Right atrium auricular region (tissue), 2 donors: ENCODE measurements at places on chromosomes 5 and 9. TPM values are rescaled to one million over a fixed set of nuclear protein-coding genes. Genes with fewer than 3 reads are reported as not detected.
A peak's percentile ranks its signal among the peaks of the same experiment; 100 is the strongest.

TSPAN17 gene
- total RNA-seq: 20.4 TPM

TCF7 gene
- 1.3 TPM for total RNA-seq

GKAP1 gene
- 12.5 TPM for total RNA-seq

DOK3 gene
- total RNA-seq: 2.6 TPM

BAAT gene
- total RNA-seq: not detected

SARDH gene
- 0.94 TPM for total RNA-seq

PPIP5K2 gene
- 37.5 TPM for total RNA-seq

SLCO4C1 gene
- total RNA-seq: 0.08 TPM

GRM6 gene
- not detected for total RNA-seq

MEGF10 gene
- 0.71 TPM for total RNA-seq

LCN10 gene
- total RNA-seq: 8.8 TPM

NEURL1B gene
- total RNA-seq: 17.9 TPM

FOXD4L4 gene
- not detected for total RNA-seq

FAM78A gene
- 55.3 TPM for total RNA-seq

GRCh38 chr9:121962421-121962820 lies 130.7 kb downstream of the TTLL11 start:
- no peak overlapping the region for H3K27ac ChIP-seq
- DNase-seq: no peak
- no peaks in the 10 kb centered on the region for H3K4me1 ChIP-seq
- H3K36me3 ChIP-seq: no peaks in the 10 kb centered on the region
- no peak overlapping the region for H3K4me3 ChIP-seq

GRCh38 chr5:171676286-171676944 lies 109.2 kb upstream of the SMIM23 start:
- H3K36me3 ChIP-seq: no peaks in the 10 kb centered on the region
- H3K27ac ChIP-seq: no peak overlapping the region
- no peaks in the 10 kb centered on the region for H3K4me1 ChIP-seq
- no peaks in the 10 kb centered on the region for H3K27me3 ChIP-seq

- no peak overlapping the region for H3K27ac ChIP-seq
- no peaks in the 10 kb centered on the region for H3K27me3 ChIP-seq
- no peaks in the 10 kb centered on the region for H3K36me3 ChIP-seq
Observed at GRCh38 chr5:1770443-1770802, 29.2 kb downstream of the MRPL36 start.

DNA sequence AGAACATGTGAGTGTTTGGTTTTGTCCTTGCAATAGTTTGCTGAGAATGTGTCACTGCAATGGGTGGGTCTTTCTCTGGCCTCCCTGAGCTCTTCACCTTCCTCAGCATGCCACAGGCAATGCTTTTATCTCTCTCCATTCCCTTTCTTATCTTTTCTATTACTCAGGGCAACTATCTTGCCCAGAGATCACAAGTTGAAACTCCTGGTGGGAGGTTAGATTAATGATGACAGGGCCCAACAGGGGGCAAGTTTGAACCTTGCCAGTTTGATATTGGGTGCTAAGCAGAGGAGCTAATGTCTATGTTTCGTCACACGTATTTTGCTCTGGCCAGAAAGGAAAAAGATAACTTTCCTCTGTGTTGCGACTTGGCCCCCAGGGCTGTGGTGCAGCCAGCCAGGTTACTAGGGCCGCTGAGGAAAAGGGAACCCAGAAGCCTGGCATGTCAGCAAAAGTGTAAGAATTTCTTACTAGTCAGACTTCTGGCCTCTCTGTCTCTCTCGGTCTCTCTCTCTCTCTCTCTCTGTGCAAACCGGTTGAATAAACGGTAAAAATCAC lies 299.3 kb upstream of the POU5F2 start:
- no peak overlapping the region for H3K4me3 ChIP-seq
- H3K27me3 ChIP-seq: no peaks in the 10 kb centered on the region
- no peak overlapping the region for H3K27ac ChIP-seq
- no peaks in the 10 kb centered on the region for H3K4me1 ChIP-seq
- no peaks in the 10 kb centered on the region for H3K36me3 ChIP-seq
- DNase-seq: no peak

DNA sequence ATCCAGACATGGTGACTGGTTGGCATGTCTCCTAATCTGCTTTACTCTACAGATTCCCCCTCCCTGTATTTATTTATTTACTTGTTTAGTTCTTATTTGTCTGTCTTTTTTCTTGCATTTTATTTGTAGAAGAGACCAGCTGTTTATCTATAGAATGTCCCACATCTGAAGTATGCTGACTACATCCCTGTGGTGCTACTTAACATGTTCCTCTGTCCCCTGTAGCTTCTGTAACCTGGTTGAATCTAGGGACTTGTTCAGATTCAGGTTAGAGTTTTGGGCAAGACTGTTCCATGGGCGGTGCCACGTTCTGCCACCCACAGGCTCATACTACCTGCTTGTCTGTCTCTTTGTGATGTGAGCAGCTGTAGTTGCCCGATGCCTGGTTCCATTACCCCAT lies 23.5 kb downstream of the DUSP1 start:
- DNase-seq: no peak
- no peaks in the 10 kb centered on the region for H3K36me3 ChIP-seq
- H3K27ac ChIP-seq: peak overlapping the region; percentile 89
- H3K4me1 ChIP-seq: peaks cover 74% of the 10 kb centered on the region

- no peak overlapping the region for H3K4me3 ChIP-seq
- no peaks in the 10 kb centered on the region for H3K36me3 ChIP-seq
- H3K4me1 ChIP-seq: no peaks in the 10 kb centered on the region
- no peak overlapping the region for H3K27ac ChIP-seq
- H3K27me3 ChIP-seq: no peaks in the 10 kb centered on the region
Observed at GRCh38 chr9:107833295-107833694, 343.7 kb upstream of the KLF4 start.

- H3K36me3 ChIP-seq: no peaks in the 10 kb centered on the region
- H3K27me3 ChIP-seq: no peaks in the 10 kb centered on the region
- no peak for DNase-seq
- H3K27ac ChIP-seq: no peak overlapping the region
Observed at GRCh38 chr5:174446446-174446845, 277.9 kb upstream of the MSX2 start.

DNA sequence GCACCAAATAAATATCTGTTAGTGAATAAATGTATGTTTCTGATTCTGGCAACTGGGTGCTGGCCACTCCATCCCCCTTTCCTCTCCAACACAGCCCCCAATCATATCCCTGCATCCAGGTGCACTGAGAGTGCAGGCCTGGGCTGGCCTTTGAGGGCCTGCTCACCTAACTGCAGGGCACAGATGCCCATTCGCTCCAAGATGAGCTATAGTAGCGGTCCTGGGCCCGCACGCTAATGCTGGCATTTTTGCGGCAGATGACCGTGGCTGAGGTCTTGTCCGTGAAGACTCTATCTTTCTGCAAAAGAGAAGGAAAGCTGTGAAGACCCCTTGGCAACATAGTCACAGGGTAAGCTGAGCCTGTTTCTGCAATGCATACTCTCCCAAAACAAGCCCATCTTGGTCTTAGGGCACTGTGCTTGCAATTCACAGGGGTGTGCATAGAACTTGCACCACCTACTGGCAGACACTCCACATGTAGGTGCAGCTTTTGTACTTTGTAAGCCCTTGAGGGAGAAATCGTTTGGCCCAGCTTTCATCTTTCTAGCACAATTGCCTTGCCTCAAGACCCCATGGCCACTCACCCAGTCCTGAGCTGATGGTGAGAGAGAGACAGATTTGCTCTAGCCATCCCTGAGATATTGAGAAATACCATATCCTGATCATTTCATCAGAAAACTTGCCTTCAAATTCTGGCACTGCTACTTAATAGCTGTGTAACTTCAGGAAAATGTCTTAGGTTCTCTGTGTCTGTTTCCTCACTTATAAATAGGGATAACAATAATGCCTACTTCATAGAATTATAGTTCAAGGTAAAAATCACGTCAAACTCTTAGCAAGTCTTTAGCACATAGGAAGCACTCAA lies 13.5 kb downstream of the IL12B start:
- no peaks in the 10 kb centered on the region for H3K4me1 ChIP-seq
- H3K27me3 ChIP-seq: no peaks in the 10 kb centered on the region
- no peak for DNase-seq
- H3K4me3 ChIP-seq: no peak overlapping the region
- H3K27ac ChIP-seq: no peak overlapping the region

DNA sequence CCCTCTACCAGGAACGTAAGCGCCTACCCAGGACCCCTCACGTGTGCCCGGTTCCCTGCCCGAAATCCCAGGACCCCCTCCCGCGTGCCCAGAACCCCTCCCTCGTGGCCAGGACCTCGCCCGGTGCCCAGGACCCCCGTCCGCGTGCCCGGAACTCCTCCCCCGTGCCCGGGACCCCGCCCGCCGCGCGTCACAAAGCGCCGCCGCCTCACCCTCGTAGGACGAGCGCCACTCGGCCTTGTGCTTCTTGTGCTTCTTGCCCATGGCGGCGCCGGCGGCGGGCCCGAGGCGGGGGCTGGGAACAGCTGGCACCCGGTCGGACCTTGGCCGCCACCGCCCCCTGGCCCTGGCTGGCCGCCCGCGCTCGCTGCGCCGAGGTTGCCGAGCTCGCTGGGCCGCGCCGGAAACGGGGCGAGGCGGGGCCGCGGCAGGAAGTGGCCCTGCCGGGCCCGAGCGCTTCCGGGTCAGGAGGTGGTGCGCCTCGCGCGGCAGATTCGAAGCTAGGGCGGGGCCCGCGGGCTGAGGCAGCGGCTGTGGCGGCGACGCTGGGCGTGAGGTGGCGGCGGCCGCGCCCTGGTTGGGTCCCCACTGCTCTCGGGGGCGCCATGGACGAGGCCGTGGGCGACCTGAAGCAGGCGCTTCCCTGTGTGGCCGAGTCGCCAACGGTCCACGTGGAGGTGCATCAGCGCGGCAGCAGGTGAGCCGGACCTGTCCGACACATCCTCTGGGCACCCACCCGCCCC lies at the start of the genes BRD9 and TRIP13:
Gene BRD9, minus strand, starts transcription at position 408 of the 743 bp plus-strand sequence. Its CDS starts 144 bp downstream, at position 264.
Gene TRIP13, plus strand, starts transcription at position 491 of the 743 bp plus-strand sequence. Its CDS starts 115 bp downstream, at position 606.
- H3K4me3 ChIP-seq: peak within 1 kb of the TSS; percentile 90
- peaks cover 23% of the 10 kb centered on the region for H3K4me1 ChIP-seq
- H3K36me3 ChIP-seq: peaks cover 29% of the 10 kb centered on the region
- no peaks in the 10 kb centered on the region for H3K27me3 ChIP-seq

DNA sequence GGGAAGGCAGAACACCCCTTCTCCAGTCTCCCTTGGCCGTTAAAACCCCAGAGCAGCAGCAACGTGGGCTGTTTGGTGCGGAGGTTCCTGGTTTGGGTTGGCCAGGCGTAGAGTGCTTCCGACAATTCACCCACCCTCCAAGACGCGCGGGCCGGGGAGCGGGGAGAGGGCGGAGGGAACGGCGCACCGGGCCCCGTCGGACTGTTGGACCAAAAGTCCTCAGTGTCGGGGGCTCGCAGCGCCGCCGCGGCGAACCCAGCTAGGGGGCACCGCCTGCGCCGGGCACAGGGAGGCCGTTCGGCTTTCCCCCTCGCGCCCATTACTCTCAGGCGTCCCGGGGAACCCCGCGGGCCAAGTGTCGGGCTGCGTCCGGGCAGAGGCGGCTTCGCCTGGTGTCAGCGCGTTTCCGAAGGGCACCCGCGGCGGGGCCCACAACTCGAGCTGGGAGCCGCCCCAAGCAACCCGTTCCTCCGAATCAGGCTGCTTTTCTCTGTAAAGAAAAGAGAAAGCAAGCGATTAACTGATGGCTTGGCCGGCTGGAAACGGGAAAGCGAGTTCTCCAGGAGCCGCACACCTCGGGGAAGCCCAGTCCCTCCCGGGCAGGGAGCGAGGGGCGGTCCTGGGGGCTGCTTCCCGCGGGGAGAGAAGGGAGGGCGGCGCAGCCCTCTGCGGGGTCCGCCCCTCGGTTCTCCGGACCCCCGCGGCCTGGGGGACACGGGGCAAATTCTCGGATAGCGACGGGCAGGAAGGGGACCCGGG lies 145.5 kb downstream of the ERCC6L2 start:
- peak overlapping the region; percentile 39 for H3K27ac ChIP-seq
- no peak for DNase-seq
- no peaks in the 10 kb centered on the region for H3K36me3 ChIP-seq

- DNase-seq: no peak
- no peaks in the 10 kb centered on the region for H3K4me1 ChIP-seq
- H3K4me3 ChIP-seq: no peak overlapping the region
- no peak overlapping the region for H3K27ac ChIP-seq
- no peaks in the 10 kb centered on the region for H3K36me3 ChIP-seq
Observed at GRCh38 chr9:78539904-78540303, 243.0 kb downstream of the PSAT1 start.

- no peak overlapping the region for H3K27ac ChIP-seq
- no peaks in the 10 kb centered on the region for H3K4me1 ChIP-seq
- H3K4me3 ChIP-seq: no peak overlapping the region
- no peaks in the 10 kb centered on the region for H3K27me3 ChIP-seq
- no peaks in the 10 kb centered on the region for H3K36me3 ChIP-seq
Observed at GRCh38 chr5:91910247-91910646, 527.1 kb upstream of the ARRDC3 start.

GRCh38 chr5:89302102-89302891 lies 419.3 kb upstream of the MEF2C start:
- H3K36me3 ChIP-seq: no peaks in the 10 kb centered on the region
- no peaks in the 10 kb centered on the region for H3K27me3 ChIP-seq

DNA sequence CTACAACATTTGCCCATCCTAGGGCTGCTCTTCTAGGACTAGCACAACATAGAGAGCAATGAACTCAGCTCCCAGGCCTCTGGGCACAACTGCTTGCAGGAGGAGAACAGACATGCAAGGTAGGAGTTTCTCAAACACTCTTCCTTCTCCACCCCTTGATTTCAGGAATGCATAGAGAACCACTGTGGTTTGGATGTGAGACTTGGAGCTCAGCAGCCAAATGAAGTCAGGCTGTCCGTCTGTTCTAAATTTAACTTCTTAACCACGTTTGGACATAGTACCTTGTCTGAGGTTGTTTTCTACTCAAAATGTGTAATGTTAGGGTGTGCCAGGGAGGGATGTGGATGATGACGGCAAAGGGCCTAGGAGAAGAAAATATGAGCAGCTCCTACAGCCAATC lies 515.1 kb upstream of the TNC start:
- DNase-seq: no peak
- H3K27ac ChIP-seq: no peak overlapping the region
- no peak overlapping the region for H3K4me3 ChIP-seq
- H3K27me3 ChIP-seq: no peaks in the 10 kb centered on the region
- no peaks in the 10 kb centered on the region for H3K4me1 ChIP-seq

DNA sequence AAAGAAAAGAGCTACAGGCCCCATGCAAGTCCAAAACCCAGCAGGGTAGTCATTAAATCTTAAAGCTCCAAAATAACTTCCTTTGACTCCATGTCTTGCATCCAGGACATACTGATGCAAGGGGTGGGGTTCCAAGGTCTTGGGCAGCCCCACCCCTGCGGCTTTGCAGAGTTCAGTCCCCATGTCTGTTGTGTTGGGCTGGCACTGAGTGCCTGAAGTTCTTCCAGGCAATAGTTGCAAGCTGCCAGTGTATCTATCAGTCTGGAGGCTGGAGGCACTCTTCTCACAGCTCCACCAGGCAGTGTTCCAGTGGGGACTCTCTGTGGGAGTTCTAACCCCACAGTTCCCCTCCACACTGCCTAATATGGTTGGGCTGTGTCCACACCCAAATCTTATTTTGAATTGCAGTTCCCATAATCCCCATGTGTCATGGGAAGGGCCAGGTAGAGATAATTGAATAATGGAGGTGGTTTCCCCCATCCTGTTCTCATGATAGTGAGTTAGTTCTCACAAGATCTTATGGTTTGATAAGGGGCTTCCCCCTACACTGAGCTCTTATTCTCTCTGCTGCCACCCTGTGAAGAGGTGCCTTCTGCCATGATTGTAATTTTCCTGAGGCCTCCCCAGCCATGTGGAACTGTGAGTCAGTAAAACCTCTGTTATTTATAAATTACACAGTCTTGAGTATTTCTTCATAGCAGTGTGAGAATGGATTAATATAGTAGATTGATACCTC lies 237.5 kb upstream of the ADRA1B start:
- no peaks in the 10 kb centered on the region for H3K4me1 ChIP-seq
- no peak overlapping the region for H3K4me3 ChIP-seq

- no peak overlapping the region for H3K4me3 ChIP-seq
- no peaks in the 10 kb centered on the region for H3K36me3 ChIP-seq
- peaks cover 27% of the 10 kb centered on the region for H3K4me1 ChIP-seq
- H3K27me3 ChIP-seq: no peaks in the 10 kb centered on the region
- DNase-seq: no peak
Observed at GRCh38 chr9:105067895-105068580, 140.1 kb upstream of the ABCA1 start.
